Kasumi-1 (cell line): ENCODE measurements at places on chromosomes 2 and 18.
A peak's percentile ranks its signal among the peaks of the same experiment; 100 is the strongest.

DNA sequence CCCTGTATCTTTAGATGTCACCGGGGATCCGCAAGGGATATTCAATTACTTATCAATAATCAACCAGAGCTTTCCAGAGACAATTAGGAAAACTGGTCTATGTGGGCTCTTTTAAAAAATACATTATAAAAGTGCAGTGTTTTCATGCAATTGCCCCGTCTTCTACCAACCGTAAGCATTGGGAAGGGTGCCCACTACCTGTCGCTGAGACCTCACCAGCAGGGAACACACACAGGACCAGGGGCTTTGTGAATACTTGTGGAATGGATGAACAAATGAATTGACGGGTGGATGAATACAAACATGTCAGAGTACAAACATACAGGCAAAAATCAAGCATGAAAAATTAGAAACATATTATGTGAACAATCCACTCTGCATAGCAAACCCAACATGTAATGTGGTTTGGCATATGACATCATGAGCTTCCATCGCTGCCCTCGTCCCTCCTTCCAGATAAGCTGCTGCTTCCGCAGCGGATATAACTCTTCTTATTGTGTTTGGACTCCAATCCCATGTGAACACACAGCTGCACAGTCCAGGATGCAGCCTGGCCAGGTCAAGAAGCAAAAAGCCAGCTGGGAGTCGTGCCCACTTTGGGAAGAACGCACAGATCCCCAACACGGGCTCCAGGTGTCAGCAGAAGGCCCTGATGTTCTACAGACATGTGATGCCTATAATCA, 5.3 kb downstream of the FHL2 start:
- DNase-seq = no peak

DNA sequence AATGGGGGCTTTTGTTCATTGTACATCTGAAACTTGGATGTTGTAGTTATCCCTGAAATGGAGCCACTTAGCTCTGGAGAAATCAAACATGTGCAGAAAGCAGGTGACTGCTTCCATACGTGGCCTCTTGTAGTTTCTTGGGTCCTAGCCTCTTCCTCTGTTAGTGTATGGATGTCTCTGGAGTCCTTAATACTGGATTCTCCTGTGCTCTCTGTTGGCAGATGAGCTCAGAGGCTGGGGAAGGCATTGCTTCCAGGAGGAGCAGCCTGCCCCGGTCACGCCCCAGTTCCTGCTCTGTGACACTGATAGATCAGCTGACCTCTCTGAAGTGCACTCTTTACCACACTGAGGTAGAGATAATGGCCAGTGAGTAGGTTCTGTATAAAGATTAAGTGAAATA, 176.2 kb downstream of the LDLRAD4 start:
- DNase-seq = no peak

- DNase-seq = peak; percentile 52
Observed at GRCh38 chr2:233075966-233076339, 15.8 kb downstream of the INPP5D start.

DNA sequence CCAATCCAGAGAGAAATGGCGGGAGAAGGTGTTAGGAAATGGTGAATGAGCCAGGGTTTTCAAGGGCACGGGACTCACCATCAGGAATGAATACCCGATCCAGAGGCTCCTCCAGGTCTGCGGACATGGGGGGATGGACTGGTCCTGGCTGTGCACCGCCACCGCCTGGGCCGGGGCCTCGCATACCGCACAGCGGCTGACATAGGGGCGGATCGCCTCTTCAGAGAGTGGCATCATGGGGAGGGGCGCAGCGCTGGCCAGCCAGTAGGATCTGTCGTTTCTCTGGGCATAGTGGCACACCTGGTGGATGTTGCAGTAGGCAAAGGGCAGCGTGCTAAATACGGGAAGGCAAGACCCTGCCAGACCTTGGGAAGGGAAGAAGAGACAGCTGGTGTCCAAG, 156.1 kb downstream of the COL4A4 start:
- no peak for DNase-seq

DNA sequence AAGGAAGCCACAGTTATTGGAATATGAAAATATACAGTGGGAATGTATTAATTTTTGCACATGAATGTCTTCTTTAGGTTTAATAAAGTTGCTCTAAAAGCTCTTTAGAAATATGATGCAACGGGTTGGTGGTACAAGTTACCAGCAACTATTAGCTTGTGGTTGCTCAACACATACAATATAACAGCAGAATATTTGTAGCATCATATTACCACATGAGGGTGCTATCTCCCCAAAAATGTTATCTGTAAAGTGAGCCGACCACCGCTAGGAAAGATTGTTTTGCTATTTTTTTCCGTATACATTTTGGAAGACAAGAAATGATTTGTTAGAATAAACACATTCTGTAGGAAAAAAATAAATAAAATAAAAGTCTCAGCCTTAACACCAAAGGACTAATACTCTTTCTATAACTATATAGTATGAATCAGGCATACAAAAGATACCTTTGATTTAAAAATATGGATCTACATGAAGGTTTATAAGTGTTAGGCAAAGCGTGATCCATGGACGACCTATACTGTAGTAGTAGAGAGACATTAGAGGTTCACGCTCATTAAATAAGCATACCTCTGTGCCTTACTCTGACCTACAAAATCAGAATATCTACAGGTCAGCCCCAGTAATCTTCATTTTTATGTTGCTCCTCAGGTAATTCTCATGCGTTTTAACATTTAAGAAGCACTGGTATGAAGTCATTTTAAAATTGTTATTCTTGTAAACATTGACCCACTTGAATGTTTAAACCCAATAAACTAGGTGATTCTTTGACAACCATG, 1110.6 kb upstream of the ACVR2A start:
- peak; percentile 89 for DNase-seq

DNA sequence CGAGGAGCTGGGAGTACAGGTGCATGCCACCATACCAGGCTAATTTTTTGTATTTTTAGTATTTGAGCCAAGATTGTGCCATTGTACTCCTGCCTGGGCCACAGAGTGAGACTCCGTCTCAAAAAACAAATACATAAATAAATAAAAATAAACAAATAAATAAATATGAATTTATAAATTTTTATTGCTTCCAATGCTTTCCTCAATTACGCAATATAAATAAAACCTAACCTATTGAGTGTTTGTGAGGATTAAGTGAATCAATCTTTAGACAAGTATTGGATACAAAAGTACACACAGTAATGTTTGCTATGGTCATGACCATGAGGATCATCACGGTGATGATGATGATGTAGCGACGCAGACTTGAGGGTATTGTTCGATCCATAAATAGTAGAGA, 257.4 kb downstream of the ASXL3 start:
- no peak for DNase-seq

- DNase-seq = no peak
Observed at GRCh38 chr2:113707106-113707505, 49.3 kb downstream of the SLC35F5 start.

DNA sequence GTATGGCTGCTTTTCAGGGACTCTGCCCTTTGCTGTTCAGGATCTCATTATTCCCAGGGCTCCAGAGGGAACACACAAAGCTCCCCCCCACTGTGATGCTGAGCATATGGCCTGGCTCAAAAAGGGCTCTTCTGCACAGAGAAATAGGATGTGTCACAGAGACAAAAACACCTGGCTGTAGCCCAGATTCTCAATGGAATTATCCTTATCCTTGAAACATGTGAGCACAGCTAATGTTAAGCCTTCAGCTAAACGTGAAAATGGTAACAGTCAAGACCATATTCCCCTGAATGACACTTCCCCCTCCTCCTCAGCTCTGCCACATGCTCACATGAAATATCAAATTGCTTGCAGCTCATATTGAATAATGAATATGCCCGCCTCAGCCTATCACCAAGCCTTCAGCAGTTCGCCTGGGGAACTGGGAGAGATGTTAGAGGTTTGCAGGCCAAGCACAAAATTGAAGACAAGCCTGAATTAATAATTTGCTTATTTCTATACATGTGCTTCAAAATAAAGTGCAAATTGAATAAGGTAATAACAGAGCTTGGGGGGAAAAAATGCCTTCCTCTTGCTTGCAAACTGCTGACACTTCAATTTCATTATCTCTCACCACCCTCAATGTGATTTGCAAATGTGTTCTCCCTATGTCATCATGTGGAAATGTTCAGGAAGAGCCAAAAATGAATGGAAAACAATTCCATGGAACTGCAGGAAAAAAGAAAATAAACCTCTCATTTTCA, 181.0 kb upstream of the HNRNPA3 start:
- DNase-seq = no peak

DNA sequence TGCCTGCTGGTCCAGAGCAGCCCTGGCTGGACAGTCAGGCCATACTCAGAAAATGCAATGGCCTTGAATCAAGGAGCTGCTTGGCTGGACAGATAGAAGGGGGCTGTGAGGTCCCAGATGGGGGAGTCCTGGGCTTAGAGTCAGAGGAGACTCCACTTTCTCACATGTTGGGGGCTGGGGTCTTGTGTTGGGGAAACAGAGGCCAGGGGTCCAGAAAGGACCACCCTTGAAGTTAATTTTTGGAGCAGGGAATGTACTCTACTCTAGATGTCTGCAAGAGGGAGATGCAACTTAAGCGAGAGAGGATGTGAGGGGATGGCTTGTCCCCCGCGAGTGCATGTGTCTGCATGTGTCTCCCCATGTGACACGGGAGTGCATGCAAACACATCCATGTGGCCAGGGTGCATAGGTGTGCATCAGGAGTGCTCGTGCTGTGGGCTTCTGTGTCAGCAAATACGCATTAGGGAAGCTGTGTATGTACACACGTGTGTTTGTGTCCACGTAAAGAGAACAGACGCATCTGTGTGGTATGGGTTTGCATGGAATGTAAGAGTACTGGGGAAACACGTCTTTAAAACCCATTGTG, 303.2 kb downstream of the MYCN start:
- no peak for DNase-seq

- no peak for DNase-seq
Observed at GRCh38 chr18:12554796-12555388, 103.0 kb downstream of the SPIRE1 start.

DNA sequence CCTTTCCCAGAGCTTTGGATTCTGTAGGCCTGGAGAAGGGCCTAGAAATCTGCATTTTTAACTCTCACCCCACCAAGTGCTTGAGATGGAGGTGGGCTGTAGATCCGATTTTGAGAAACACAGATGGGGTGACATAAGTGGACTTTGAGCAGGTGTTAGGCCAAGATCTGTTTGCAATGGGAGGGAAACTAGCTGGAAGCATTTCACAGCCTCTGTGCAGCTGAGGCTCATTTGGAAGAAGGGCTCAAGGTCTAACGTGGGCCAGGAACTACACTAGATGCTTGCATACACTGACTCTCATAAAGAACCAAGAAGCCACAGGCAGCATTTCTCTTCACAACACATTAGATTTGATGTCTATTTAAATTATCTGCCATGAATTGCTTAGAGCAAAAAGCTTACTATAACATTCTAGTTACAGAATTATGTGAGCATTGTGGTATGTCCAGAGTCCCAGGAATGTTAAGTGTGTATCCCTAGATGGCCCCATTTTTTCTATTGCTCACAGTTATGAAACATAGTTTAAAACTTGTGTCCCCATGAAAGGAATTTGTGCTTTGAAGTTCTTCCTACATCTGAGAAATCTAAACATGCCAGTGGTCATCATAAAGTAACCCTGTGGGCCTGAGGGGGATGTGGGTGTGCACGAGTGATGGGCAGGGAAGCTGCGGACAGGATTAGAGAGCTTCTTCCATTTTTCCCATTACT, 77.2 kb downstream of the CD28 start:
- DNase-seq = no peak

DNA sequence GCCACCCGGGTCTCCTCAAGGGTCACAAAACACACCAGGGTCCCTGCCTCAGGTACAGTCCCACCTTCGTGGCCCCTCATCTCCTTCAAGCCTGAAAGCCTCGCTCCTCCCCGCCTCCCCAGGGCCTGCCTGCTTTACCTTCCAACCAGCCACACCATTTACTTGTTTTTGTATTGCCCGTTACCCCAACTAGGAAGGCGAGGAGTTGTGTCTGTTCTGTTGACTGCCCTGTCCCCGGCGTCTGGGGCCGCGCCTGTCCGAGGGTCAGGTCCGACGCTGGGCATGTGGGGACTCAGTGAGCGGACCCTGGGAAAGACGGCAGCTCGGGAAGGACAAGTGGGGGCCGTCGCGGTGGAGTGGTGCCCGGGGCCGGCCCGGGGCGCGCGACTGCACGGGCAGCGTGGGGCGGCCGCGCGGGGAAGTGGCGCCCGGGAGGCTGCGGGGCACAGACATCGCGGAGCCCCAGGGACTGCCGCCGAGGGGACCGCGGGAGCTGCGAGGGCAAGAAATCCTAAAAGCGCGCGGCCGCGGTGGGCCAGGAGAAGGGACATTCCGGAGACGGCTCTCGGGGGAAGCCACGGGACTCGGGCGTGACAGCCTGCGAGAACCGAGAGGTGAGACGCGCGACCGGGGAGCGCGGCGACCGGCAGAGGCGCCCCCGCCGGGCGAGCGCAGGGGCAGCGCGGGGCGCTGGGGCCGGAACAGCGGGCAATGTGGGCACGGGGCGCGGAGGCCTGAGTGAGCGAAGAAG, 797 bp upstream of the GRHL1 start:
- no peak for DNase-seq

GRCh38 chr18:28637897-28638296, 461.0 kb upstream of the CDH2 start:
- peak; percentile 5 for DNase-seq

DNA sequence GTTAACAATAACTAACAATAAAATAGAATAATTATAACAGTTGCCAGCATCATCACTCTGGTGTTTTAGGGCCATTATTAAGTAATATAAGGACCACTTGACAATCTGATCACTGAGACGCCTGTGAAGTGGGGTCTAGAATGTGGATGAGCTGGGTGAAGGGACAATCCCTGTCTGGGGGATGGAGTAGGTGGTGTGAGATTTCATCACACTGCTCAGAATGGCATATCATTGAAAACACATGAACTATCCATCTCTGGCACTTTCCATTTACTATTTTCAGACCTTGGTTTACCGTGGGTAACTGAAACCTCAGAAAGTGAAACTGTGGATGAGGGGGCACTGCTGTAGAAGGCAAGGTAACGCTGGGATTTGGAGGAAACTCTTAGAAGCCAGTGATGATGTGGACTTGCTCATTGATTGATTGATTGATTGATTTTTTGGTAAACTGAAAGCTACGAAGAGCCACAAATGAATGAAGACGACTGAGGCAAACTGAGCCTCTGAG, 204.4 kb upstream of the TWIST2 start:
- no peak for DNase-seq

DNA sequence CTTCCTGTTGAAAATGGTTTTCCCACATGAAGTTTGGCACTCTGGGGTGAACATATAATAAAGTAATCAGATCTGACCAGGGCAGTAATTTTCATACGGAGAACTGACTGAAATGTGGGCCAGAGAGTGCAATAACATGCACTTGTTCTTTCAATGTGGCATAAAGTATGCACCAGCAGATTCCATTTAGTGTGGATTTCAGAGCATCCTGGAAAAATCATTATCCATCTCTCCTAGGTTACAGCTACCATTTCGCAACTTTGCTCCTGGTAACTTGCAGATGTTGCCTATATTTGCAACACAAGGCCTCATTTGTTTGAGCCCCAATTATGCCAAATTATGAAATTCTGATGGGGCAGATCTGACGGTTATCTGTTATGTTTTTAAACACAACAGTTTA, 55.4 kb downstream of the COLEC12 start:
- DNase-seq = no peak

GRCh38 chr2:111182740-111183139, 62.0 kb downstream of the BCL2L11 start:
- DNase-seq = no peak

GRCh38 chr18:46155641-46156051, 51.5 kb downstream of the HAUS1 start:
- DNase-seq = no peak
